GM18507 (cell line): ENCODE measurements at places on chromosomes 16 and 17.
A peak's percentile ranks its signal among the peaks of the same experiment; 100 is the strongest.

DNA sequence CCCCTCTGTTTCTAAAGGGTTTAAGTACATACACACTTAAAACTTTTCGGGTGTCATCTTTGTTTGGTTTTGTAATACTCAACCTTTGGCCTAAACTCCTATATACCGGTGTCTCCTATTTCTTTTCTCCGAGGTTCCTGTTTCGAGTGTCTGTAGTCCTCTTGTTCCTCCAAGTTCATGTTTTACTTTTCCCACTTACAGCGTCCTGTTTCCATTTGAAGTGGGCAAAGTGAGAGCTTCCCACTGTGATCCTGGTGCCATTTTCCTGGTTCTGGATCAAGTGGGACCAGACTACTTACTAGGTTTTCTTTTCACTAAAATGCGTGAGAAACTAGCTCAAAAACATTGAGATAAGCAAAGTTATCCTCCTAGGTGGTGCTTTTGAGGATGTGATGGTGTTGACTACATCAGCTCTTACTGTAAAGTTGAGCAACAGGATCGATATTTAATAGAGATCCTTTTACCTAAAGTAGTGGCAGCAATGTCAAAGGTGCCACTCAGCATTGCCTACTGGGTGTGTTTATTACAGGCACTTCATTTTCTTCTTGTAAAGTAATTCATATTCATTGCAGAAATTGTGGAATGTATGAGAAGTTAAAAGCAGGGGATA lies 1.3 kb downstream of the PSMD3 start:
- DNase-seq, result no peak

DNA sequence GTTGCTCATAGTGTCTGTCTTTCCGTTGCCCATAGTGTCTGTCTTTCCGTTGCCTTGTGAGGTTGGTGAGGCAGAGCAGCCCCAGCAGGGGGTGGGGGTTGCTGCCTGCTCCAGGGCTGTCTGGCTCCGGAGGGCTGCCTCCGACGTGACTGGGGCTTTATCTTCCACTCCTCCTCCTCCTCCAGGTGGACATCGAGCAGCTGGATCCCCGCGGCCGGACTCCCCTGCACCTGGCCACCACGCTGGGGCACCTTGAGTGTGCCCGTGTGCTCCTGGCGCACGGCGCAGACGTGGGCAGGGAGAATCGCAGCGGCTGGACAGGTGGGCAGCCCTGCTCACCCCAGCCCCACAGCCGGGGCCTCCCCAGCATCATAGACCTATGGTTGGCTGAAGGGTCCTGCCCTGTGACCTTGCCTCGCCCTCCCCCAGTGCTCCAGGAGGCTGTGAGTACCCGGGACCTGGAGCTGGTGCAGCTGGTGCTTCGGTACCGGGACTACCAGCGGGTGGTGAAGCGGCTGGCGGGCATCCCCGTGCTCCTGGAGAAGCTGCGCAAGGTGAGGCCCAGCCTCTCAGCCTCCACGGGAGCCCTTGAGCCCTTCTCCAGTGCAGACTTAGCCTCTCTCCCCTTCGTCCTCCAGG lies 14.7 kb downstream of the ANKRD13B start:
- DNase-seq, result no peak

DNA sequence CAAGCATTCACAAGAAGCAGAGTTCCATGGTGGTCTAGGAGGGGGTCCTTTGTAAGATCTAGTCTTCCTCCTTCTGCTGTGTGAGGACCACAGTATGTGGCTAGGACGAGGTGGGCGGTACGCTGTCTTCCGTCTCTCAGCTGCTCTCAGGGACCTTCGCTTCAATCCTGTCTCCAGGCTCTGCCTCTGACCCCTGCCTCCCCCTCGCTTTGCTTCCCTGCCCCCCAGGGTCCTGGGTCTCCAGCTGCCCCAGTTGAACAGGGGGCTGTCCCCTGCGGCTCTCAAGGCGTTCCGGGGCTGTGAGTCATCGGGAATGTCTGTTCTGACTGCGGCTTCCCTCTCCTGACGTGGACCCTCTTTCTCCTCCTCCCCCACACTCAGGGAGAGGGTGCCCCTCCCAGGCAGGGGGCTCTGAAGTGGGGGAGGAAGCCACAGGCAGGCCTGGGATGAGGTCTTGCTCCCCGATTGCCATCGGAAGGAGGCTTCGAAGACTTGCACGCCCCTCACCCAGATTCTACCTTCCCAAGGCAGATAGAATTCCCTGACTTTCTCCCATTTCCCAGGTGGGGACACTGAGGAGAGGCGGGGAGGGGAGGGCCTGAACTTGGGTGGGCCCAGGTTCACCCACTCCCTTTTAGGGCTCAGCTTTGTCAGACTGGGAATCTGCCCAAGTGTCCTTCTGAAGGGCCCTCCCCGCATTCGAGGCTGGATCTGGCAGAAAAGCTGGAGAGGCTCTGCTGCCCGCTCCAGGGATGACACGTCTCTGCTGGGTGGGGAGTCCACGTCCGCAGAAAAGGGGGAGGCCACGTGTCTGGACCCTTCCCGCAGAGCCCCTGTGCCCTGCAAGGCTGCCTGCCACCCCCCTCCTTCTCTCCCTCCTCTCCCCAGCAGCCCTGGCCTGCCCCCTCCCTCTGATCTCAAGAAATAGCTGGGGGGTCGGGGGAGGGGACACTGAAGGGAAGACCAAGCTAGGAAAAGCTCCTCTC lies 9.1 kb upstream of the COL1A1 start:
- no peak for DNase-seq

DNA sequence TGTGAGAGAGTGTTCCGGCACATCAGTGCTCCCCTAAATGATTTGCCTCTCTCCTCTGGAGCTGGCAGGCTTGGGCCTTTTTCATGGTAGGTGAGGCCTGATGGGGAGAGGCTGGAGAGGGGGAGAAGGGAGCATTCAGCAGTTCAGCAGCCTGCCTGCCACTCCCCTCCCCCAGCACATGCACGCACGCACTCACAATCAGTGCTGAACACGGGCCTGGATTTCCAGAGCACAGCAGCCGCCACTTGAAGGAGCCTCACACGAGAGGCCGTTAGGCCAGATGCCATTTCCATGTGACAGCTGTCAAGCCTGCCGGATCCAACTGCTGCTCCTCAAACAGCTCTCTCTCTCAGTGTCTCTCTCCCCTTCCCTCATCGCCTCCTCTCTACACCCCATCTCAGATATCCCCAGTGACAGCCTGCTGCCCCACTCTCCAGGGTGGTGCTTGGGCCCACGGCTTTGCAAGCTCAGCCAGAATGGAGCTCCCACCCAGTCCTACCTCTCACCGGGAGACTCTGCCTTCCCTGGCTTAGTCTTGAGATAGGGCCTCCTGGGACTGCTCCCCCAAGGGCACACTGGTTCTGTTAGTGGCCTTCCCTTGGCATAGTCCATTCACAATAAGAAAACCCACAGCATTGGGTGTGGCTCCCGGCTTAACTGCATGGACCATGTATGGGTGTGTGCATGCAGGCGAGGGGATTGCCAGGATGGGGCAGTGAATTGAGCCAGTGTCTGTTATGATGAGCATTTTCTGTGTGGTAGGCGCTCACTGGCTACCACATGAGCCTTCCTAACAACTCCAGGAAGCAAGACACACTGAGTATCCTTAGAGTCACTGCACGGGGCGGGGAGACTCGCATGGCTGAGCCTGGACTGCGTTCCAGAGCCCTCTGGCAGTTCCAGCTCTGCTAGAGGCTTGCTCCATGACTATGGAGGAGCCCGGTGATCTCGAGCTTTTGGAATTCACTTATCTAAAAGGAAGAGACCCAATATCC lies 226.2 kb downstream of the CCDC182 start:
- DNase-seq, result no peak

- DNase-seq, result no peak
These were observed 10.8 kb upstream of the LPCAT2 start for GRCh38 chr16:55498101-55498500.

- DNase-seq, result no peak
These were observed 62.3 kb upstream of the HS3ST2 start for GRCh38 chr16:22751685-22752084.

- DNase-seq, result no peak
These were observed 54.4 kb downstream of the MPRIP start for GRCh38 chr17:17096438-17097178.

DNA sequence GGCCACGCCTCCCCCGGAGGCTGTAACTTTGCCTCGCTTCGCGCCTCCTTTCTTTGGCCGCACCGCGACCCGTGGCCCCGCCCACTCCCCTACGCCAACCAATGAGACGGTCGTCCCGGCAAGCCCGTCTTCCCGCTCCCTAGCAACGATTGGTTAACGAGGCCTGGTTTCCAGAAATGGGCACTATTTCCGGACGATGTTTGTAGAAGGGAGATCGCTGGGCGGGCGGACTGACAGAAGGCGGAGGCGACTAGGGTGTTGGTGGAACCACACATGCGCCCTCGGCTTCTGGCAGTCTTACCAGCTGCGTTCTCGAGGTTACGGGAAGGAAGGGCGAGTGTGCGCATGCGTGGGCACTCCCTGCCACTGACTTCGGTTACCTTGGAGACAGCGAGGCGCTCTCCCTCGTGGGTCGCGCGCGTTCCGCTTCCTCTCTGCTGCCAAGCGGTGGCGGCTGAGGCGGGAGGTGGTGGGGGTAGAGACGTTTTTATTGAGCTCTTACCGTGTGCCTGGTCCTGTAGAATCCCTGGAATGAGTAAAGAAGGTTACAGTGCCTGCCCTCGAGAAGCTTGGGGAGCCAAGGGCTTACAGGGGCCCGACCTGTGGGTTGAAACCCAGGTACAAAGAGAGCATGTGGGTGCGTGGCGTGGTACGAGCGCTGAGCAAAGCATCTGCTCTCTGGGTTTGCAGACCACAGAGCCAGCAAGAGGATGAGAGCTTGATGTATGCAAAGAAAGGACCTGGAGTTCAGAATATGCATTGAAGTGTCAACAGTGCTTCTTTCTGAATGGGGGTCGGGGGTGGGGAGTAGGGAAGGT lies 500 bp upstream of the MAP3K14 start:
- peak; percentile 92 for DNase-seq

- DNase-seq, result no peak
These were observed 16.5 kb downstream of the CRISPLD2 start for GRCh38 chr16:84836234-84836647.

- no peak for DNase-seq
These were observed 968.1 kb upstream of the GOT2 start for GRCh38 chr16:59701963-59702930.

- peak; percentile 58 for DNase-seq
These were observed 580 bp downstream of the RANGRF start for GRCh38 chr17:8289103-8289397.

- no peak for DNase-seq
These were observed 17.6 kb downstream of the SRCIN1 start for GRCh38 chr17:38587947-38588787.

DNA sequence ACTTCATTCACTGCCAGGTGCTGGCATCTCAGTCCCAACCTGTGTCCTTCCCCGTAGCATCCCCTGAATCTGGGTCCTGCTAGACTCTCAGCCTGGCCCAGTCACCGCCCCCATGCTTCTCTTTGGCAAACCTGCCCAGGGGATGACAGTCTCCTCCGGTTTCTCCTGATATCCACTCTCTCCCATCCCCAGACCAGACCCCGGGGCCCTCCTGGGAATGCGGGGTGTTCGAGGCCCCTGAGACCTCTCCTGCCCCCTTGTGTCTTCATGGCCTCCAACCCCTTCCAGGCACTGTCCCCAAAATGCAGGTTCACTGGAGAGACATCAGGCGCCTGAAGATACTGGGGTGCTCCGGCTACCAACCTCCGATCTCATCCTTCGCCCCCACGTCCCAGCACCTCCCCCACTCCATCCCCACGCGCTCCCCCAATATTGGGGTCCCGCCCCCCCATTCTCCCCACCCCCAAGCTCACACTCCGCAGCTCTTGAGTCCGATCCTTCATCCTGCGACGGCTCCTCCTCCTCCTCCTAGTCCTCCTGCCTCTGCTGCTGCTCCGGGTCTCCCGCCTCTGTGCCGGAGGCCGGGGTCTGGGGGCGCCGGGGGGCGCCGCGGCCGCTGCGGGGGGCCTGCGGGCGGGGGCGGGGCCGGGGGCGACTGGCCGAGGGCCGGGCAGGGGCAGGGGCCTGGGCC lies 399 bp downstream of the STX1B start:
- DNase-seq, result no peak

- DNase-seq, result no peak
These were observed 504.2 kb upstream of the SALL1 start for GRCh38 chr16:51655249-51655648.

GRCh38 chr16:16126896-16127295 lies 96.4 kb downstream of the ABCC6 start:
- no peak for DNase-seq

DNA sequence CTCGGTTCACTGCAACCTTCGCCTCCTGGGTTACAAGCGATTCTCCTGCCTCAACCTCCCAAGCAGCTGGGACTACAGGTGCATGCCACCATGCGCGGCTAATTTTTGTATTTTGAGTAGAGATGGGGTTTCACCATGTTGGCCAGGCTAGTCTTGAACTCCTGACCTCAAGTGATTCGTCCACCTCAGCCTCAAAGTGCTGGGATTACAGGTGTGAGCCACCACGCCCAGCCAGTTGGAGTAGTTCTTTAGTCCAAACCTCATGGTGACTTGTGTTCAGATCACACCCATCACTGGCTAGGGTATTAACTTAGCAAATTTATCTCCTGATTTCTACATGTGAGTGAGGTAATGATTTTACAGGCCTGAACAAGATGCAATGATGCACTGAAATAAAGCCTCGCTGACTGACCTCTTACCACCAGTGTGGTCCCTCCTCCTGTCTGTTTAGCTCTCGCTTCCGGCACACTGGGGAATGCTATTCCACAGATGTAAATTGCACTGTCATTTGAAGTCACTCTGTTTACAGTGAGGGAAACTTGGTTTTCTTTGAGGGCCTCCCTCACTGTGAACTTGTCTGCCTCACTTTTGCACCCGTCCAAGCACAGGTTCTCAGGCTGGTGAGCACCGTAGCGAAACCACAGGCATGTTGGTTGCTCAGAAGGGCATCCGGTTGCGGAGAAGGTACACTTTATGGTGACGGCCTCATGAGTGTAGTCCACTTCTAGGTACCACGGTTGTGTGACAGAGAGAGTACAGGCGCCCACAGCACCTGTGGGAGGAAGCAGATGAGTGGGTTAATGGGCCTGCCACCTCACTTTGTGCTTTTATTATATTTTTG lies 5.5 kb downstream of the IGSF6 start:
- DNase-seq, result peak; percentile 62

DNA sequence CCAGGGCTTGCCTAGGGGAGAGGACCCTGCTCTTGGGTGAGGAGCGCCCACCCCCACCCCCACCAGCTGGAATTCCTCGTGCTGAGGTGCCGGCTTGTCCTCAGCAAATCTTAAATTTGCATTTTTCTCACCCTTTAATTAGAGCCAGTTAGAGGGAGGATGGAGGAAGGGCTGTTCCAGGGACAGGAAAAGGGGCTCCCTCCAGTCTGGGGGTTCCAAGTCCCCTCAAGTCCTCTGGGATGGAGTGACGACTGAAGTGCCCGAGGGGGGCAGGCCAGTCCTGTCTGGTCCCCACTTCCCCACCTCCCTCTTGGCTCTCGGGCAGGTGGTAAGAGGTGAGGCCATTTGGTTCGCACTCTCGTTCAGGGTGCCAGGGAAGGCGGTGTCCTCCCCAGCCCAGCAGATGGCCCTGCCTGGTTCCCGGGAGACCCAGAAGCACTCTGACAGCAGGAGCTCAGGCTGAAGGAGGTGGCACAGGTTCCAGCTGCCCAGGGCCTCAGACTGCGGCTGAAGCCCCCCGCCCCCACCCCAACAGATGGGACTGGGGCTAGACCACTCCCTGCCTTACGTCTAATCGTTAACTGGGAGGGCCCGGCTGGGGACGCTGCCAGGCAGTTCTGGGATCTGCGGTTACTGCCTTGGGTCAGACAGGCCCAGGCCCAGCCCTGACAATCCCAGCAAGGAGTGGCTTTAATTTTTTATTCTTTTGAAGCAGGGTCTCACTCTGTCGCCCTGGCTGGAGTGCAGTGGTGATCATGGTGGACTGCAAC lies 2.2 kb downstream of the RAB26 start:
- no peak for DNase-seq
